ENCODE measurements at places on chromosomes 13 and 19.
A peak's percentile ranks its signal among the peaks of the same experiment; 100 is the strongest.

DNA sequence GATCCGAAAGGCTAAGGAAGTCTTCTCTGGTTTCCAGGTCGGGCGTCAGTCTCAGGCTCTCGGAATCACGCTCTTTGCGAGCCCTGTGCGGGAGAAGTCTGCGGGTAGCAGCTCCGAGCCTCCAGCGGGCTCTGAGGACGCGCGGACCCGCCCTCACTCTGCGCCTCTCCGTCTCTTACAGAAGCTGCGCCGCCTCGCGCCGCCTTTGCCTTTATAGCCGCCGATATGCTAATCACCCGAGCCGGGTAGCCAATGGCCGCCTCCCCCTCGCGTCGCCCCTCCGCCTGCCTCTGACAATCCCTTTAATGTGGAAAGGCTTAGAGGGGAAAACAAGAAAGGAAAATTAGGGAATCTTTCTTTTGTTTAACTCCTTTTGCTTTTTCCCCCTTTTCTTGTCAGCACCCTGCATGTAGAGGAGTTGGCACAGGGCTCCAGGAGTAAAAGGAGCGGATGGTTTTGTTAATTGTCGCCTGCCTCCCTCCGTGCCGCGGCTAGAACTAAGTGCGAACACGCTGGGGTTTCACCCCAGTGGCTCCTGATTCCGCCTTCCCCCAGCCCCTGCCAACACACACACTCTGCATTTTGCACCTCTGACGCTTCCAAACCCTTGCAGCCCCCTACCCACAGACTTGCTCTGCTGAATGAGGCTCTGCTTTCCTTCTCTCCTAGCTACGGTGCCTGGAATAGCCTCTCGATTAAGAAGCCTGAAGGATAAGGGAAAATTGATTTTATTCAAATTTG, at the start of gene PCDH8:
Gene PCDH8, minus strand, starts transcription at position 186 of the 741 bp plus-strand sequence. CDS start 204 bp downstream, outside the sequence.
- no peak for DNase-seq

DNA sequence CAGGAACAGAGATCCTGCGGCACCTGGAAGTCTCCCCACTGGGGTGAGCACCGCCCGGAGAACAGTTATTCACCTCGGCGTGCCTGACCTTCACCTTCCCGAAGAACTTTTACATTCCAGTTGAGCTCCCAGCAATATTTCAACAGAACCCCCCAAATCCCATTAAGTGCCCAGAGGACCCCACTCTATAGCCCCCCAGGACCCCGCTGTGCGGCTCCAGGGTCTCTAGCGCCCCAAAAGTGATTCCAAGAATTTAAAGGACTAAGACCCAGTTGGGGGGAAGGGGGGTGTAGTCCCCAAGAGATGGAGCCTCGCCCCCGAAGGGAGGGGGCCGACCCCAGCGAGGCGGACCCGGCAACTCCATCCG, 480 bp downstream of the GPR108 start:
- no peak for DNase-seq

- DNase-seq = no peak
Observed at GRCh38 chr13:97437729-97438128, 3.8 kb downstream of the RAP2A start.

- no peak for DNase-seq
Observed at GRCh38 chr19:49599378-49600295, 8.7 kb downstream of the PRR12 start.

DNA sequence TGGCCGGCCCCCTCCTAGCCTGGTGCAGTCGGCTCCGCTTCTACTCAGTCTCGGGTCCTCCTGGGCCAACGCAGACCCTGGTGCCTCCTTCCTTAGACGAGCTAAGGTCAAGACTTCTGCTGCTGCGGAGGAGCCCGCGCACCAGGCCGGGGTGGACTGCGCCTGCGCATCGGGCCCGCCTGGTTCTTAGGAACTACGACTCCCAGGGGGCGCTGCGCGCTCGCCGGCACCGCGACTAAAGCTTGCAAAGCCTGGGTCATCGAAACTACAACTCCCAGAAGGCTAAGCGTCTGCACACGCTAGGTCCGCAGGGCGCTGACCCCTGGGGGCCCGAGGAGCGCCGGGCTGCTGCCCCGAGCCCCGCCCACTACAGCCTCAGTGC, at the start of gene ZNF835:
Gene ZNF835, minus strand, starts transcription at position 145 of the 382 bp plus-strand sequence. CDS start 6,559 bp downstream, outside the sequence.
- DNase-seq = peak; percentile 77

- DNase-seq = peak; percentile 38
Observed at GRCh38 chr13:36819739-36820090, 693 bp downstream of the RFXAP start.

- DNase-seq = peak; percentile 48
Observed at GRCh38 chr13:110874508-110874960, 40.3 kb downstream of the ANKRD10 start.

- peak; percentile 86 for DNase-seq
Observed at GRCh38 chr19:44845612-44846454, at the start of gene NECTIN2. TSS of gene NECTIN2 (plus strand) at chr19:44846297. CDS start at chr19:44846526, 229 bp downstream.

DNA sequence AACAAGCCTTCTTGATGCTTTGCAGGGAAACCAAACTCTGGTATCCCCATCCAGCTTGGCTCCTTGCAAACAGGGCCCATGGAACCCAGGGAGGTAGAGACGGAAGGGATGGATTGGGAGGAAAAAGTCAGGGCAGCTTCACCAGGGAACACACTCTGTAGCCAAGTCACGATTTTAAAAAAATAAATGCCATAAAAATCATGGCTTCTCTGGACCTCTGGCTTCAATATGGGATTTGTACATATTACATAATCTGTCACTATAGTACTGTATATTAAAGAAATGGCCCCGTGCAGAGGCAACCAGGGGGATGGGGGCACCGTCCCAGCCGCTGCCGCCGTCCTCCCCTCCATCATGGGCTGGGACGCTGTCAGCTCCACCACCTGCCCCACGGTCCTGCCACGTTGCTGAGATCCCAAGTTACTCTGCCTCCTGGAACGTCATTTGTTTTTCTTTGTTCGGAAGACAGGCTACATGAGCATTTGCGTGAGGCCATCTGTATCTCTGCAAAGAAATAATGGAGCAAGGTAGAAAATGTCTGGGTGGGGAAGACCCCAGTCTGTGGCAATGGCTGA, 313.3 kb downstream of the ZNF536 start:
- no peak for DNase-seq

GRCh38 chr19:39127812-39128515, 2.4 kb downstream of the PAK4 start:
- DNase-seq = no peak

DNA sequence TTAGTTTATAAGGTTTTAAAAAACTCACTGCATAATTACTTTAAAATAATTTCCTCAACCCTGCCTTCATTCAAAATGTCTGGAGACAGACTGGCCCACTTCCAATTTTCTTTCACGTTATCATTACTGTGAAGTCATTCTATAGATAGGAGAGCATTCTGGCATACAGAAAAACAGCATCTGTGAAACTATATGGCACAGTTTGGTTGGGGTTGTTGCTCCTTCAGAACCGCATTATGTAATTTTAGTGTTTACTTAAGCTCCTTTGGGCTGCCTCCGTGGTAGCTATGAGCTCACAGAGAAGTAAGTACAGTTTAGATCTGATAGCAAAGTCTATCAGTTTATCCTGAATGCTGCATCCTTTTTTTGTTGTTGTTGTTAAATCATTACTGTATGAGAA, 104.3 kb downstream of the KCNRG start:
- DNase-seq = no peak

- DNase-seq = no peak
Observed at GRCh38 chr19:47012617-47013016, 7.0 kb upstream of the NPAS1 start.

- DNase-seq = no peak
Observed at GRCh38 chr13:114035583-114036531, 62.0 kb upstream of the C13orf46 start.

DNA sequence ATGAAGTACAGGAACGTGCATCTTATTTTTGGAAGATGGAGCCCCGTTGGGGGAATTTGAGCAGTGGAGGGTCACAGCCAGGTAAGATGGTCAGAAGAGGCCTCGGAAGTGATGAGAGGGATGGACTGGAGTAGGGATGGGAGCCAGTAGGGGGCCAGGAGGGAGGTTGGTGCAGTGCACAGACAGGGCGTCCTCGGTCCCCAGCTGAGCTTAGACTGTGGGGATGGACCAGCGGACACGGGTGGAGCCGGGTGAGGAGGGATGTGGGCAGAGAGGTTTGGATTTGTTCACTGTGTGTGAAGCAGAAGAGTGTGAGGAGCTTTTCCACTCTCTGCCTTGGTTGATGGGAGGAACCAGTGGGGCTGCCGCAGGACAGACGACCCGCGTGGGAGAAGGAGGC, 10.6 kb downstream of the RPS9 start:
- DNase-seq = no peak

DNA sequence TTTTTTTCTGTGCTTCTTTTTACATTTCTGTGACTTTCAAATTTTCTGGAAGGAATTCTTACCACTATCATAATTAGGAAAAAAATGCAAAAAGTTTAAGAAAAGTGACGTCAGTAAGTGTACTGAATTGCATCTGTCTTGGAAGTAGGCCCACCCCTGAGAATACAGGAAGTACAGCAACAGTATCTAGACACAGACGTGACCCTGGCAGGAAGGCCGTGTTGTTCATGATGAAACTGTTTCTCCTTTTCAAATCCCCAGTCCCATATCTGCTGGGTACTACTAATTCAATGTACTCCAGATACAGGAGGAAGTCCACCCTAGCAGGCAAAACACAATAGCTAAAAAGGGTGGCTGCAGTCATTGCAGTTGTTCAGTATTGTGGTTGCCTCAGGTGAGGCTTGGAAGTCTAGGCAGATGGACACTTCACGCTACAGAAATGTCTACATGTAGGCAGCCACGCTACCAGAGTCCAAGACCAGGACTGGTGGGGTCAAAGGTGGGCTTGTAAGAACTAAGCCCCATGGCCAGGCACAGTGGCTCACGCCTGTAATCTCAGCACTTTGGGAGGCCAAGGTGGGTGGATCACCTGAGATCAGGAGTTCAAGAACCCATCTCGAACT, 49.6 kb upstream of the MED4 start:
- no peak for DNase-seq

DNA sequence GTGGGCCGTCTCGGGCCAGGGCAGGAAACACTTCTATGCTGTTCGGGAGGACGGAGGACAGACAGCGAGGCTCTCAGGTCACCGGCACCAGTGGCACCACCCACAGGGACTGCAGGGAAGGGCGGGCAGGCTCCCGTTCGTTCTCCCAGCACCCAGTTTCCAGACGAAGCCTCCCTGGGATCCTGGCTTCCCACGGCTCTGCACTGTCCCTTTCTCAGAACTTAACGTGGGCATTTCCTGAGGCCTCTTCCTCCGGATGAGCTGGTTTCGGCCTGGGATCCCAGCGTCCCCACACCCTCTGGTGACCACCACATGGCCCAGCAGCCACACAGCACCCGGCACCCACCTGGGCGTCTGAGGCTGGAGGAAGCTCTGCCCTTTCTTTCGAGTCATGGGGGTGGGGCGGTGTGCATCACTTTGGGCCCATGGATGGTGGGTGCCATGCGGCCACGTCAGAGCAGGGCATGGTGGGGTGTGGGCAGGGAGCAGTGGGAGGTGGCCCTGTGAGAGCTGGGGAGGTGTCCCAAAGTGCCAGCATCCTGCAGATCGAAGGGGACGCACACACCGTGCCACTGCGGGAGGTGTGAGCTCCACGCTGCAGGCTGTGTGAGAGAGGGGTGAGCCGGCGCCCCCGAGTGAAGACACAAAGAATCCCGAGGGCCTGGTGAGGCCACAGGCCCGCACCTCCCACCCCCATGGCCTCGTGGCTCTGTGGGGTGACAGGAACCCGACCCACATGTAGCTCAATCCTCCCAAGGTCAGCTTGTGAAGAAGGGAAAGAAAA, 38.7 kb upstream of the GRTP1 start:
- DNase-seq = no peak

GRCh38 chr13:32135056-32135390, 103.4 kb downstream of the FRY start:
- no peak for DNase-seq

DNA sequence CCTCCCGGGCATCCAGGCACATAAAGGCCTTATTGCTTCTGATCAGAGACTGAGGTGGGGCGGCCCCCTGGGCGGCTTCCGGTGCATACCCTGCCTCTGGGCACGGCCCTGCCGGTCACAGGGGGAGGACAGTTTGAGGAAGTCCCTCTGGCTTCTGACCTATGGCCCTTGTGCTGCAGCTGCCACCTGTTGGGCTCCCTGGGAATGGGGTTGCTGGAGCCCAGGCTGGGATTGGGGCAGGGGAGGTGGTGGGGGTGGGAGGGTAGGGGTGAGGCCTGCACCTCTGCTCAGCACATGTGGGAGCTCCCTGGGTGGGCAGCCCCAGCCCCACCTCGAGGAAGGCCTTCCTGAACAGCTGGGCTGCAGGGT, 10.7 kb downstream of the ANO8 start:
- DNase-seq = no peak

- no peak for DNase-seq
Observed at GRCh38 chr13:41835871-41836270, 125.0 kb downstream of the VWA8 start.

DNA sequence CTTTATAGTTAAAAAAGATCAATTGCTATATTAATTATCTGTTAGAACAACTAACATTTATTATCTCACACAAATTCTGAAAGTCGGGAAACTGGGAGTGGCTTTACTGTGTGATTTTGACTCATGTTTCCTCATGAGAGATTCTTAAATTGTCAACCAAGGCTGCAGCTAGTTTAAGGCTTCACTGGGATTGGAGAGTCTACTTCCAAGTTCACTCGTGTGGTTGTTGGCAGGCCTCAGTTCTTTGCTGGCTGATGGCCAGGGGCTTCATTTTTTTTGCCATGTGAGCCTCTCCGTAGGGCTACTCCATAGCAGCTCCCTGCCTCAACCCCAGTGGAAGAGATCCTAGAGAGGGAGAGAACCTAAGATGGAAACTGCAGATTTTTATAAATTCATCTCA, 24.5 kb upstream of the LPAR6 start:
- no peak for DNase-seq

Measured in activated naive CD4-positive, alpha-beta T cell treated with Interleukin-2 at 50 U/mL for 16 hours (primary cell).